Gastroesophageal sphincter (tissue), 4 donors: ENCODE measurements at places on chromosomes 12 and 14.

DNA sequence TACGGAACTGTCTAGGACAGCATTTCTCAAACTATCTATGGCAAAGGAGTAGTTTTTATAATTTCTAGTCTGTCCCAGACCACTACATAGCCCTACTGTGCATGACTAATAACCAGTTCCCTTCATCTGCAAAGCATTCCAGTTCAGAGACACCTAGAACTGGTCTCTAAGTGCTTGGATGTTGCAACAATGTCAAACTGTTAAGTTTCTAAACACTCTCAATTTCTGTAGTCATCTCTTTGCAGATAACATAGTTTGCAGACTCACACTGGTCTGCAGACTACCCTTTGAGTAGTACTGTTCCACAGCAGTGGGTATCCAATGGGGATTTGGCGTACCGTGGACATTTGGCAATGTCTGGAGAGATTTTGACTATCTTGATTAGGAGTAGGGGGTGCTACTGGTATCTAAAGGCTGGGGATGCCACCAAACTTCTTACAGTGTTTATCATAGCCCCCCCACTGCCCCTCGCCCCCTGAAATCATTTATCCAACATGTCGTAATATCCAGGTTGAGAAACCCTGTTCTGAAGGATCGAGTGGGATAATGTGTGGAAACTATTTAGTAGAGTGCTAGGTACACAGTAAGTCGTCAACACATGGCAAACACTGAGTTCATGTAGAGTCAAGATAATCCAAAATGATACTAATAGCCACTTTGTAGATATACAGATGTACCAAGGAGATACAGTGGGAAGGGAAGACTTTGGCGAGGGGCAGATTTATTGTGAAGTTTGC lies 1.7 kb downstream of the C12orf76 start:
- no peak for ATAC-seq

DNA sequence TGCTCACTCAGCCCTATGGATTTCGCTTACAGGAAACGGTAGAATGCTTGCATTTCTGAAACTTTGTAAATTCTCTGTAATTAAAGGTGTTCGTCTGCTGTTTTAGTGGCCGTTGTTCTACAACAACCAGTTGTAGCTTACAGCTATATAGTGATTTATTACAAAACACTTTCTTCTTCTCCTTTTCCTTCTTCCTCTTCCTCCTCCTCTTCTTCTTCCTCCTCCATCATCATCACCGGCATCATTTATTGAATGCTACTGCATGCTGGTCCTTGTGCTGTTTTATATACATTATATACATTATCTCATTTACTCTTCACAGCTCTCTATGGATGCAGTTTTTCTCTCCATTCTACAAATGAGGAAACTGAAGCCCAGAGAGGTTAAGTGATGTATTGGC lies 6.4 kb downstream of the ETV6 start:
- no peak for ATAC-seq

GRCh38 chr12:6262211-6262610 lies 48.3 kb upstream of the PLEKHG6 start:
- no peak for ATAC-seq

GRCh38 chr14:74580275-74580672 lies 31.8 kb downstream of the LTBP2 start:
- ATAC-seq = no peak

DNA sequence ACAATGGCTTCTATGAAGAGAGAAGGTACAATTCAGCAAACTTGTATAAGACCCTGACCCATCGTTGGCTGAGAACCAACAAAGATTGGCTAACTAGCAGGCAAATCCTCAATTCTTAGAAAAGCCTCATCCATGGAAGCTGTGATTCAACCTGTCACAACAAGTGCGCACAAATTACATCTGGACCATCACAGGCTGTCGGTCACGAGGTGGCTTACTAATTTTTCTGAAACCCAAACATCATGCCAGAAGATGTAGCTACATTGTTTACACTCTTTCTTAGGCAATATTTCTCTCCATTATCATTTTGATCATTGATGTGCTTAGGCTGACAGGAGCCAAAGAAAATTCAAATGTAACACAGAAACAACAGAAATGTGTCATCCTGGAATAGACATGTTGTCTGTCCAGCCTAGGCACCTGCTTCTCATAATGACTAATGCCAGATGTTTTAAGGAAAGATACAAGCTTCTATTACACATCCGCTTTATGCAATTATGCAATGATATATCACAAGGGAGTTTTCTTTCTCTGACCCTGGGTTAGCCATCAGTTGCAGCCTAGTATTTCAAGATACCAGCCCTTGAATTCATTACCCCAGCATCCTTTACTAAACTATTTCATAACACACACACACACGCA lies 92.9 kb upstream of the DIO2 start:
- peak; percentile 88 for ATAC-seq

GRCh38 chr12:69514111-69514510 lies 43.9 kb downstream of the FRS2 start:
- no peak for ATAC-seq

DNA sequence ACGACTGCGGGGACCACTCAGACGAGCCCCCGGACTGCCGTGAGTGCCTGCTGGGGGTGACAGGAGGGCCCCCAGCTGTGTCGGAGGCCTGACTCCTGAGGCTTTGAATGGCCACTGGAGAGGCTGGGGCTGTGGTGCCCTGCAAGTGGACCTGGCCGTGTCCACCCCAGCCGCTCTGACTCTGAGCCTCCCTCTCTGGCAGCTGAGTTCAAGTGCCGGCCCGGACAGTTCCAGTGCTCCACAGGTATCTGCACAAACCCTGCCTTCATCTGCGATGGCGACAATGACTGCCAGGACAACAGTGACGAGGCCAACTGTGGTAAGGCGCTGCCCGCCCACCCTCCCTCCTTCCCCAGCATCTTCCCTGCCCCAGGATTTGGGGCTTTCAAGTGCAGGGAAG lies 16.1 kb upstream of the NXPH4 start:
- no peak for ATAC-seq

DNA sequence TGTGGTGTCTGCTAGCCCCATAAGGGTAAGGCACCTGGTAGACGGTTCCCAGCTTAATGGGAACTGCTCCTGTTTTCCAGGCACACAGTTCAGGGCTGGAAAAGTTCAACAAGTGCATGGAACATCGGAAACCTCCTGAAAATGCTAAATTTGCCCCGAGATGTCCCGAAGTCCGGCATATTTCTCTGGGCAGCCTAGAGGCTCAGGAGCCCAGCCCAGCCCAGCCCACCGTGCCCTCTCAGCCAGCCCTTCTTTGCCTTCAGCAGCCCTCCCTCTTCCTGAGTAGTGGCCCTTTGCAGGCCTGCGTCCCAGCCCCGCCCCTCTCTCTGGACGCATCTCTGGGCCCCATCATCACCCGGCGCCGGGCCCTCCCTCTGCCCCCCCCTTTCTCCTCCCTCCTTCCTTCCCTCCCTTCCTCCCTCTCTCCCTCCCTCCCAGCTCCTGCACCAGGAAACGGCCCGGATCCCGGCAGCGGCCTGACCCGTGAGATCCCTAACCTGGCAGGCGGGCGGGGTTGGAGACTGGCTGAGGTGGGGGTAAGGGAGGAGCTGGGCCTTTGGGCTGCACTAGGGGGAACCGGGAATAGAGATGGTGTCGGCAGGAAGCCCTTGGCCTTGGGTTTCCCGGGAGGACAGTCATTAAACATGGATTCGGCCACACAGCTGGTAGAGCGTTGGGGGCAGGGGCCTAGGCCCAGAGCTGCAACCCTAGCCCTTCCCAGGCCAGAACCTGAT lies at the start of gene BCL2L2:
Gene BCL2L2 (plus strand): TSS at position 422 of the 734 bp plus-strand sequence. CDS start 935 bp downstream, outside the sequence.
- peak; percentile 69 for ATAC-seq

DNA sequence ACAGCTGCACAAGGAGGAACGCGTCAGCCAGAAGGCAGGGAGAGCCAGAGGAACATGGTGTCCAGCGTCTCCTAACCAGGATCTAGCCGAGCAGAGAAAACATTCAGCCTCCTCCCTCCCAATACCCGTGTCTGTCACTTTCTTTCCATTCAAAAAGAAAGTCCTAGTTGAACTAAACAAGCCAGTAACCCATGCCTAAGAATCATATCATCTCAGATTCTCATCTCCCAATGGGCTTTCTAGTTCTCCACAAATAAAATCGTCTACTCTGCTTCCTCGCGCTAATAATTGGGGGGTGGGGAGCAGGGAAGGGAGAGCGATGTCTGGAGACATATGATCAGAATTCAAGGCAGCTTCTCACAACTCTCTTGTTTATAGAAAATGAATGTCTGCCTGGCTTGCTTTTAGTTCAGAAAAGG lies 7.4 kb downstream of the NKX2-1 start:
- no peak for ATAC-seq

DNA sequence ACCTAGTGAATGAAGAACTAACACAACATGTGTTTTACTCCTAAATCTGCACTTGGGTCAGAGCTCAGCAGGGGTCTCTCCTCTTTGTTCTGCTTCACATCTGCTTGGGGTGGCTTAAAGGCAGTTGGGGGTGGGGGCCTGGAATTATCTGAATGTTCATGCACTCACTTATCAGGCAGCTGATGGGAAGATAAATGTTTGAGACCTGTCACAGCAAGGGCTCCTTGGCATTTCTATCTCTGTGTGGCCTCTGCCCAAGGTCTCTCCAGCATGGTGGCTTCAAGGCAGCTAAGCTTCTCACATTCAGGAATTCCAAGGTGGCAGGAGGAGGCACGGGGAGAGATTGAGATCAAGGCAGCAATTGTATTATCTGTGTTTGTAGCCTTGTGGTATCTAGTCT lies 6.4 kb upstream of the HMGA2 start:
- ATAC-seq = no peak

DNA sequence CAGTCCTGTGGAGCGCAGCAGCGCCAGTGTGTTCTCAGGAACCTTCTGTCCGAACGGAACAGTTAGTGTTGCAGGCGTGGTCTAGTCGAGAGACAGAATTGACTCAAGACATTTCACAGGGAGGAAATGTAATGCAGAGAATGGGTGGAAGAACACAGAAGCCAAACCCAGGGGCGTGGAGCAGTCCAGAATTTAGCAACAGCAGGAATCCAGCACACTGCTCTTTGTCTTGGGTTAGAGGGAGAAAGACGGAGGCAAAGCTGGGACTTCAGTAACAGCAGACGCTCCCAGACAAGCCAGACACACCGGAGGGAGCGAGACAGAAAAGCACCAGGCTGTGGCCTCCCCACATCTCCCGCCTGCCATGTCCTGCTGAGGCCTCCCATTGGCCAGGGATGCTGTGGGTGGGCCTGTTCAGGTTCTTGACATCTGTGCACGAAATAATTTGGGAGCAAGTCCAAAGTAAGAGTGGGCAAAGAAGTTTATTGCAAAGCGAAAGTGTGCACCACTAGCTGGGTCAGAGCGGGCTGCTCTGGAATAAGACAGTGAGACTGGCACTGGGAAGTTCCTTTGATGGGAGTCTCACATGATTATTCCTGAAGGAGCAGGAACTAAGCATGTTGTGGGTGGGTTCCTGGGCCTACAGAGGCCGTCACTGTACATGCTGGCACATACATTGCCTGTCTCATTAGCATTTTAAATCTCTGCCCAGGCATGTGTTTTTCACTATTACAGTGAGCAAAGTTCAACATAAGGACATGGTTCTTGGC lies 339.3 kb upstream of the SFSWAP start:
- ATAC-seq = no peak

DNA sequence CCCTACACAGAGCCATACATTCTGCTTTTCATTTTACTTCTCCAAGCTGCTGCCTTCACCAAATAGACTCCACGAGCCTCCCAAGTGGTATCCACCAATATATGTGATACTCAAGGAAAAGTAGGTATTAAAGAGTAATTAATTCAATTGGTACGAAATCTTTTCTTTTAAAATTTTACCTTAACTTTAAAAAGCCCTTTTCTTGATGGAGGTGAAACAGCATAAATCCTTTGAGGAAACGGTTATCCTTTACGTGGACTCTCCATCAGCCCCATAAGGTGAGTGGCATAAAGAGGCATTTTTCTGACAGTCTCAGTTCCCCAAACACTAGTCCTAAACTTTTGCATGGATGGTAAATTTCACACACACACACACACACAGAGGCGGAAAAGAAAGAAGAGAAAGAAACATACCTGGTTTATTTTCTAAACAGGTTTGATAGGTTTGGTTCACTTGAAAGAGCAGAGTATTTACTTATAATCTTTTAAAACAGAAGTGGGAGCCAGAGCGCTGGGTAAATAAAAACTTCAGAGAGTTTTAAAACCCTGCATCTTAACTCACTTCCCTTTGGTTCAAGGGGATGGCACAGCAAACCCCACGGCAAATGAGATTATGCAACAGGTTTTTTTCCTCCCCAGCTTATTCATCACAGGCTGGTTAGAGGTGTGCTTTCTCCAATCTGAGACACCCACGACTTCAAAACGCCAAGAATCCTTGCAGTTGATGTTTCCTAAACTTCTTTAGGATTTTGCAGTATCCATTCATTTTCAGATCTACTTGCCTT lies 1.9 kb downstream of the DUSP16 start:
- peak; percentile 42 for ATAC-seq

GRCh38 chr12:123232472-123232806 lies 502 bp downstream of the MPHOSPH9 start:
- peak; percentile 8 for ATAC-seq

DNA sequence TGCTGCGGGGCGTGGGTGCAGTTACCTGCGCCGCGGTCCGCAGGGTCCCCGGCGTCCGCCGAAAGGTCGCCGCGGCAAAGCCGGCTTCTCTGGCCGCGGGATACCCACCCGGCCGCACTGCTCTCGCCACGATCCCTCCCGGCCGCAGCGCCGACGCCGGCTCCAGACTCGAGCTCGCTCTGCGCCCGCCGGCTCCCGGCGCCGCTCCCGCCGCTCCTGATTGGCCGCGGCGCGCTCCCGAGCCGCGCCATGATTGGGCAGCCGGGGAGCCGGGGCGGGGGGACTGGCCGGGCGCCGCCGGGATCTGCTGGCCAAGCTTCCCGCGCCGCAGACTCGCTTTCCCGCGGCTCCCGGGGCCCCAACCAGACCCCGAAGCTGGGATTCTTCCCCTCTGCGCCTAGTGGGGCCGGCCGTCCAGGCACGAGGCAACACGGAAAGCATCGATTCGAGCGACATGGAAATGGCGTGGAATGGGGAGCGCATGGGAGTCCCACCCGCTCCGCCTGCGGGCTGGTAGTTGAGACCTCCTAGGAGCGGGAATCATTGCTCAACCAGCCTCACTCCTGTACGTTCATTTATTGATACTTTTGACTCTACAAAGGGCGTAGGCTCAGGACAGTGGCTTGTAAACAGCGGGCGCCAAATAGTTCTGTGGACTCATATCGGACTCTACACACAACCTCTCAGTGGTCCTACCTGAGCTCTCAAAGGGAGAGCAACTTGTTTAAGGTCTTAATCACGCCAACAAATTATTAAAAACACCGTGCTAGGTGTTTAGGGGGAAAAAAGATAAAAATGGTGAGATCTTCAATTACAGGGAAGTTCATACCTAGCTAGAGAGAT lies 36.4 kb upstream of the STON2 start:
- peak; percentile 96 for ATAC-seq

- ATAC-seq = no peak
Measured at GRCh38 chr12:194276-194675, 19.7 kb downstream of the SLC6A12 start.

GRCh38 chr14:72906879-72907278 lies 13.0 kb upstream of the DPF3 start:
- no peak for ATAC-seq

GRCh38 chr12:7869137-7869536 lies 3.6 kb downstream of the SLC2A14 start:
- ATAC-seq = no peak

- ATAC-seq = no peak
Measured at GRCh38 chr12:5796171-5796958, 148.7 kb downstream of the ANO2 start.
